ENCODE measurements at places on chromosomes 1 and 21. TPM values are rescaled to one million over a fixed set of nuclear protein-coding genes. Genes with fewer than 3 reads are reported as not detected.

GRCh38 chr1:14280909-14281308, 317.6 kb upstream of the KAZN start:
- DNase-seq = no peak

GRCh38 chr1:59418363-59419144, 121.7 kb downstream of the FGGY start:
- no peak for DNase-seq

- peak; percentile 59 for DNase-seq
Observed at GRCh38 chr21:45522986-45523385, 19.3 kb downstream of the SLC19A1 start.

GRCh38 chr1:84370831-84371394, 27.4 kb upstream of the DNASE2B start:
- DNase-seq = no peak

DNA sequence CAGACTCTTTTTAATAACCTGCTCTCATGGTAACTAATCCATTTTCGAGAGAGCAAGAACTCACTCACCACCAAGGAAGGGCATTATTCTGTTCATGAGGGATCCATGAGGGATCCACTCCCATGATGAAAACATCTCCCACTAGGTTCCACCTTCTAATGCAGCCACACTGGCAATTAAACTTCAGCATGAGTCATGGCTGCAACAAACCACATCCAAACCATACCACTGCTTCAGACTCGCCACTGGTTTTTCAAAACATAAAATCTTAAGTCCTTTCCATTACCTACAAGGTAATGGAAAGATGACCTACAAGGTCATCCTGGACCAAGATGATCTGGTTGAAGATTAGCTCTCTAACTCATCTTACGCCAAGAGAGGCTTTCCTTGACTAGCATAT, 405.1 kb downstream of the VAV3 start:
- DNase-seq = no peak

DNA sequence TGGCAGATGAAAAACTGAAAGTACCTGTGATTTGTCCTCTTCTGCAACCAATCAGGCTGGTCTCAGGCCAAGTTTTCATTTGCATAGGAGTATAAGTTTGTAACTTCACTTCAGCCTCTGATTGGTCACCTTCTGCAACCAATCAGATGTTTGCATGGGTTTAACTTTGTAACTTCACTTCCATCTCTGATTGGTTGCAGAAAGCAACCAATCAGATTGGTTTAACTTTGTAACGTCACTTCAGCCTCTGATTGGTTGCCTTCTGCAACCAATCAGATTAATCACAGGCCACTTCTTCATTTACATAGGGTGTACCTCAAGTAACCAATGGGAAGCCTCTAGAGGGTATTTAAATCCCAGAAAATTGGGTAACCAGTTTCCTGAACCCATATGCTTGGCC, 18.9 kb upstream of the TUT4 start:
- DNase-seq = no peak

SPRR2F gene
- 5.1 TPM for total RNA-seq

TMEM50B gene
- 44.7 TPM for total RNA-seq
